GM13976 (cell line): ENCODE measurements at places on chromosomes 7 and 10.
A peak's percentile ranks its signal among the peaks of the same experiment; 100 is the strongest.

- DNase-seq: no peak
Measured at GRCh38 chr7:92156990-92157389, 22.0 kb downstream of the LRRD1 start.

DNA sequence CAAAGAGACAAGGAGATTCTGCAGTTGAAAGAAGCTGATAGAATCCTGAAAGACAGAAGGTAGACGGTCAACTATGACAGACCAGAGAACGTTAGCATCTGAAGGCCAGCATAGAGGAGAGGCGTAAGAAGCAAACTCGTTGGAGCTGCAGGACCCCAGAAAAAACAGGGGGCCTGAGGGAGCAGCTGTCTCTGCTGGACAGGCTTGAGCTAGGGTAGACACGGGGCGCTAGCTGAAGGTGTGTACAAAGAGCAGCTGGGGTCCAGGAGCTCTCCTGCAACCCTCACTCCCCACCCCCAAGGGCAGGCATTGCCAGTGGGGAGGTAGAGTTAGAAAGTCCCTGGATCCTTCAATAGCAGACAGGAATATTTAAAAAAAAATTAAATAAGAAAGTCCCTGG, 14.6 kb upstream of the GDI2 start:
- no peak for DNase-seq

DNA sequence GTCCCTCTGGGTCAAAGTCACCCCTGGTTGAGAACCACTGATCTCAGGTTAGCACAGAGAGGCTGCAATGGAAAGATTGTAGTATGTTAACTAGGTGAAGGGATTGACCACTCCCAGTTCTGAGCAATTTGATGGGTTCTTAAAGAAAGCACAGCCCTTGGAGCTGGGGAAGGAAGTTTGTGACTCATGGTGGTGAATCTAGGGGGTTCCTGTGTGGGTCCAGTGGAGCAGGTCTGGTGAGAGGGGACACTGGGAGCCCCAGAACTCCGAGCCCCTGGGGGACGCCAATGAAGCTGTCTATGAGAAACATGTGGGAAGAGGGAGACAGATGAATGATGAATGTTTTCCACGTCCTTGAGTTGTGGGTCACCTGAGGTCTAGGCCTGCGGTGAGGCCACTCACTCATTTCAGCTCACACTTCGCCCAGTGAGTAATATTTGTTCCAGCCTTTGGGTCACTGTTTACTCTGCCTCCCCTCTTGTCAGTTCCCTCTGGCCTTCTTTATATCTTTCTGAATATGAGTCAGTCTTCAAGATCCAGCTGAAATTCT, 341.9 kb downstream of the LRMDA start:
- DNase-seq: no peak

DNA sequence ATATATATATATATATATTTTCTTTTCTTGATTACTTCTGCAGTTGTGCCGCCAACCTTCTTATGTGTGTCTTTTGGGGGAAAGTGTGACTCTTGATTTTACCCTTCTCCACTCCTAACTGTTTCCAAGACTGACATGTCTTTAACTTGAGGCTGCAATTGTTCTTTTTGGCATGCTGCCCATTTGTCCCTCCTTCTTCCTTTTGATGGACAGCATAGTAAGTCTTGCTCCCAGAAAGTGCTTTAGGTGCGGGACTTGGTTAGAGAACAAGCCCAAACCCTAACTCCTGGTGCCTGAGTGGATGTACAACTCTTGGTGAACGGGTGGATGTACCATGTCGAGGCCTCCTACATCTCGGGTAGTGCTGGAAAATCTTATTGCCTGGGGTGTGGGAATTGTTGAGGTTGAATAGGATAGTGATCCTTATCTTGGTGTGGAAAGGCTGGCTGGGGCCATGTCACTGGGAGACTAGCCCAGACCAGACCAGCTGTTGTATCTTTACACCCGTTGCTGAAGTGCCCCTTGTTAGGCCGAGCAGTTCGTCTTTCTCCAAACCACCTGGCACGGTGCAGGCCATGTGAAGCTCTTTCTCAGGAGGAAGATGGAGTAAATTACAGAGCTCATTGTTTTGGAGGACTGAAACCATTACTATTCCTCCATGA, 16.3 kb downstream of the TCF7L2 start:
- DNase-seq: no peak

- peak; percentile 75 for DNase-seq
Measured at GRCh38 chr10:70272925-70273316, 10.9 kb downstream of the NPFFR1 start.

DNA sequence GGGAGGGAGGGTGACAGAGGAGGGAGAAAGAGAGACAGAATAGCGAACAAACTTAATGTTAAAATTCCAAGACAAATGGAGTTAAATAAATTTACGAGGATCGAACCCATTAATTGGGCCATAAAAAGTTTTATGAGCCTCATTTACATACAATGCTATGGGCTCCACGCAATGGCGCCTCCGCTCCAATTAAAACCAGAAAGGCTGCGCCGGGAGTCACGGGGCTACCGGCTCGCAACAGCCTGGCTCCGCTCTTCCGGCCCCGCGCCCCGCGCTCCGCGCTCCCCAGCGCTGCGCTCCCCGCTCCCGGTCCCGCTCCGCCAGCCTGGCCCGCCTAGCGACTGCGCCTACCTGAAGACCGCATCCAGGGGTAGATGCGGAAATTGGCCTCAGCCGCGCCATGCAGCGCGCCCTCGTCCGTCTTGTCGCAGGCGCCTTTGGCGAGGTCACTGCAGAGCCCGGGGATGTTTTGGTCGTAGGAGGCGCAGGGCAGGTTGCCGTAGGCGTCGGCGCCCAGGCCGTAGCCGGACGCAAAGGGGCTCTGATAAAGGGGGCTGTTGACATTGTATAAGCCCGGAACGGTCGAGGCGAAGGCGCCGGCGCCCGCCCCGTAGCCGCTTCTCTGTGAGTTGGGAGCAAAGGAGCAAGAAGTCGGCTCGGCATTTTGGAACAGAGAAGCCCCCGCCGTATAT, 513 bp downstream of the HOXA7 start:
- no peak for DNase-seq

DNA sequence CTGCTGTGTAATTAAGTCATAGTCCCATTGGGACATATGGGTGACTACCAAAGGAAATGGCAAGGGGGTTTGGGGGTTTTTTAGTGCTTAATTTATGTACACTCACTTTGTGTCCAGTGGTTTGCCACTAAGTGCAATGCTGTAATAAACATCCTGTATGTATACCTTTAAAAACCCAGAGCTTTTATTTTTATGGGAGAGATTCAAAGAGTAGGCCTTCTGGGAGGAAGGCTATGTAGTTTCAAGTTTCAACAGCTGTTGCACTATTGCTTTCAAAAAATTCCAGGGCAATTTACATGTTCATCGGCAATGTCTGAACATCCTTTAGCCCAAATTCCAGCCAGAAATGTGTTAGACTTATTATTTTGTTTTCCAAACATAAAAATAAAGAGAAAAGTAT, 744.7 kb downstream of the XPNPEP1 start:
- DNase-seq: no peak

- no peak for DNase-seq
Measured at GRCh38 chr10:73941300-73941699, 30.4 kb downstream of the PLAU start.

GRCh38 chr7:118300177-118300576, 75.7 kb downstream of the ANKRD7 start:
- DNase-seq: no peak

DNA sequence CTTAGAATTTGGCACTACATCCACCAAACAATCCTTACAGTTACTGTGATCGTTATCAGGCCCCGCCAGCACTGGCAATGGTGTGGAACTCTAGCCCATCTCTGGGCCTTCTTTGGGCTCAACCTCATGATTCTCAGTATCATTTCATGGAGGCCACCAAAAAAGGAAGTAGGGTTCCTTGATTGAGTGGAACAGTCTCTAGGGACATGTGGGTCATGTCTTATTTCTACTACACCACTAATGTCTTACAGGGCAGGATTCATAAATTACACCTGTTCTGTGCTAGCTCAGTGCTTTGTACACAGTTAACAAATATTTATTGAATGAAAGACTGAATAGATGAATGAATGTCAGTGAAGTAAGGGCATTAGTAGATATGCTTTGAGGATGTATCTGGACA, 53.9 kb downstream of the AP3M1 start:
- DNase-seq: peak; percentile 71

GRCh38 chr7:1351881-1352625, 107.2 kb downstream of the MICALL2 start:
- DNase-seq: no peak

DNA sequence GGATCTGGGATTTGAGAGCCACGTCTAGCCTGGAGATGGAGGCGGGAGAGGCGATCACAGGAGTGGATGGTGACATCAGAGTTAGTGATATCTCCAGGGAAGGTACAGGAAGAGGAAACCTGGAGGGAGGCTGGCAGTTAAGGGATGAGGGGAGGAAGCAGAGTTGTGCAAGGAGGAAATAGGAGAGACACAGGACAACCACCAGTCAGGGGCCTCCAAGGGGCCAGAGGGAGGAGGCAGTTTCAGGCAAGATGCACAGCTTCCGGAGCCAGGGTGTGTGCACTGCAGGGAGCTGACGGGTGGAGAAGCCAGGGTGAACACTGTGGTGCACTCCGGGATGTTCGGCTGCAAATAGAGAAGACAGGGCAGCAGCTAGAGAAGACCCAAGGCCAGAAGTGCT, 141.2 kb downstream of the GLI3 start:
- no peak for DNase-seq

DNA sequence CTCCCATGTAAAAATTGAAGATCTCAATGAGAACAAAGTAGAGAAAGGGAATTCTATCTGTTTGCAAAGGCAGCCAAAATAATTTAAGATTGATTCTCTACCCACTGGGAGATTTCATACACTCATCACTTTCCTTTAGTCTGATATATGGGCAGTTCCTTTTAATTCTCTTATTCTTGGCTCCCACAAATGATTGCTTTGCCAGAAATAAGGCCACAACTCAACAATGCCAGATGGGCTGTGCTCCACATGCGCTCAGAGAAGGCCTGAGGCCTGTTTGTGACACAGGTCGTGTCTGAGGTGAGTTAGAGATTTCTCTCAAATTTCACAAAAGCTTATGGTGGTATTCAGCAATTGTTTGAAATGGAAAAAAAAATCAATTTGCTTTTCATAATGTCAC, 501.9 kb upstream of the SEMA3D start:
- DNase-seq: no peak

GRCh38 chr7:135856356-135857144, 107.9 kb upstream of the FAM180A start:
- no peak for DNase-seq

DNA sequence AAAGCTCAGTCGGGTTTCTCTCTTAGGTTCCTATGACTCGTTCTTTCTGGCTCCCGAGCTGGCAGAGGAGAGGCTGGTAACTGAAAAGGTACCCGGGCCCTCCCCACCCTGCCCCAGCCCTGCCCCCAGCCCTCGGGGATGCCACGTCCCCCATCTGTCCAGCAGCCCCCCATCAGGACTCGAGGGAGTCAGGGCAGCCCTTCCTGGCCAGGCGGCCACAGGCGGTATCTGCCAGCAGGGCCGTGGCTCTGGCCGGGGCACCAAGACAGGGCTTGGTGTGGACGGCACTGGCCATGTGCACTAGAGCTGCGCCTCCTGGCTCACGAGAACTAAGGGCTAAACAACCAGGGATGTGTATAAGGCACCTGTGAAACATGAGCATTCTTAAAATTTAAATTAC, 29.7 kb downstream of the KNDC1 start:
- no peak for DNase-seq

DNA sequence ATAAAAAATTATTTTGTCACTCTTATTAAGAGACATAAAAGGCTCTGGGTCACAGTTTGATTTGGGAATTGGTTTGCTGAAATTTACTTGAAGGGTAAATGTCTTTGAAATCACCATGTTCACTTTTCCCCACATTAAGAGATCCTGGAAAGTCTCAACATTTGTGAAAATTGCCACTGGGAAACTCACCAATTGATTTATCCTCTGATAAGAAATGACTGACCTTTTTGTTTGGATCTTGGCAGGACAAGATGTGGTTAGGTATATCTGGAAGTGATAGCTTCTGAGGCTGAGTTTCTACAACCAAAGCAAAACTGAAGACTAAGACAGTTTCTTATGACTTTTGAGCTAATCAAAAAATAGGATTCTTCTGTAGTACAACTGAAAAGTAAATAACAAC, 107.1 kb upstream of the TMEM106B start:
- no peak for DNase-seq

GRCh38 chr7:44801890-44802289, 5.4 kb downstream of the PPIA start:
- DNase-seq: no peak

DNA sequence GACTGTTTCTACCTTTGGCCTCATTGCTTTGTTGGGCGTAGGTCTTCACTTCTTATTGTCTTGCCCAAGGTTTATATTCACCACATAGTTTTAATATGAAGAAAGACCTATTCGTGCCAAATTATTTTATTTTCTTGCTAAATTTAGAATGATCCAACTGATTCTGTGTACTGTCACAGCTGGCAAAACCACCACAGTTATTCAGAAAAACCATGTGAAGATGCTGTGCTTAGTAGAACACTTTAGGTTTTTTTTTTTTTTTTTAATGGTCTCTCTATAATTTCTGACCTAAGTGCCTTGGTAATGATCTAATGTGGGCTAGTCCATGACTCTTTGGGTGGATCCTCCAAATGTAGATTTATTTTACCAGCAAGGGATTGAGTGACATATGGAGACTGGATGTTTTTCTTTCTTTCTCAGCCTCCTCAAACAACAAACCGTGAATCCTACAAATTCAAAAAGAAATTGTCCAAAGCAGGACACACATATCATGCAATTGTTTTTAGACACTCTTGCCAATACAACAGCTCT, 243.8 kb downstream of the DYNC1I1 start:
- DNase-seq: no peak

DNA sequence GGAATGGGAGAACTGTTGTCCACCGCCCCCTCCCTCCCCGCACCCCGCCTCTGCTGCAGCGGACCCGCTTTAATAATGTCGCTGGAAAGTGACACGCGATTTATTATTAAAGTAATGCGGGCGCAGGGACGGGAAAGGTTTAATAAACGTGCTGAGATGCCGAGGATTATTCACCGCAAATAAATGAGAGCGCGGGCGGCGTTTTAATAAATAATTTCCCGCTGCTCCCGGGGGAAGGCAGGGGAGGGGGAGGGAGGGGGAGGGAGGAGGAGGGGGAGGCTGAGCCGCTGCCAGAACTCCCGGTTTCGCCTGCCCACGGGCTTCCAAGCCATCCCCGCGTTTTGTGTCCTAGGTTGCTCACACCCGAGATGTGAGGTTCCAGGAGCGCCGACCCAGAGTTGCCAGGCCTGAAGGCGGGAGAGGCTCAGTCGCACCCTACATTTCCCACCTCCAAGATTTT, 5.1 kb downstream of the KAZALD1 start:
- DNase-seq: peak; percentile 38

DNA sequence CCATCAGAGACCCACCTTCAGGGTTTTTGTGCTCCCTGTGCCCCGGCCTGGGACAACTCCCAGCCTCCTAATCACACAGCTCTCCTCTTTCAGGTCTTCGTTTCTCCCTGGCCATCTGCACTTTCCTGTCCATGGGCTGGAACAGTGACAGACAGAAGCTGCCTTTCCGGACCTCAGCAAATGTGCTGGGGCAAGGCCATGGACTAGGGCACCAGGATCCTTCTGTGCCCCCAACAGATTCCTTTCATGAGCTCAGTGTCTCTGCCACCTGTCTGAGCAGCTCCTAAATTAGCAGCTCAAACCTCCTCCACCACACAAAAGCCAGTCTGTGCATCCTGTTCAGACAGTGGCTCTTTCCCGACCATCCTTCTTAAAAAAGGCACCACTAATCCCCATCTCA, 41.9 kb upstream of the FRMD4A start:
- no peak for DNase-seq

GRCh38 chr7:34191771-34192479, 286.6 kb downstream of the BMPER start:
- DNase-seq: no peak

GRCh38 chr7:99525713-99526440, 21.4 kb downstream of the ZKSCAN5 start:
- DNase-seq: no peak

GRCh38 chr10:1255118-1255517, 198.9 kb downstream of the WDR37 start:
- no peak for DNase-seq
